ENCODE measurements at places on chromosomes 5 and 9.

DNA sequence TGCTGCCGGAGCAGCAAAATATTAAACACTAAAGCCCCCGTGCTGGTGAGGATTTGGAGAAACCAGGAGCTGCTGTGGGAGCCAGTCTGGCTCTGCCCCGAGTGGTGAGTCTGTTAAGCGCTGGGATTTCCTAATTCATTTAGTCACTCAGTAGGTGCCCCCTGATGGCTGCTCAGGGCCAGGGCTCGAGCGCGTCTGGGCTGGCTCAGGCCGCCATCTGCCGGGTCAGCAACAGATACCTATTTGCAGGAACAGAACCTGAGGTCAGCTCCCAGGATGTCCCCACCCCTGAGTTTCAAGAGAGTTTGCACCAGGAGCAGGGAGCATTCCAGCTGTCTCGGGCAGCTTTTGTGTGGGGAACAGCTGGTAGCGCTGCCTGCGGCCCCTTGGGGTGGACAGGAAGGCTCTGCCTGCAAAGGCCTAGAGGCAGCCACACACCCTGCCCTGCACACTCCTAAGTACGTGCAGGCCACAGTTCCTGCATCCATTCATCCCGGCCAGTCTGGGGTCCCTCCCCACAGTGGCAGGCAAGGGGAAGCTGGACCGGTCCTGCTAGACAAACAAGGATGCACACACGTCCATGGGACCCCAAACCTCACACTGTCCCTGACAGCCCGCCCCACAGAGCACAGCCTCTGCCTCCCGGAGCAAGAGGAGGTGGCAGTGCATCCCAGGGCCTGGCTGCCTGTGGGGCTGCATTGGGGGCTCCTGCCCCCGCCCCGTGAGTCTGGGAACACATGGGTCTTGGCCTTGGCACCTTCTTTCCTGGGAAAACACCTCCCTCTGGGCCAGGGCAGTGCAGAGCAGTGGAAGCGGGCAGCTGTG lies 83.7 kb downstream of the ADAMTS2 start:
- no peak for DNase-seq

- DNase-seq = no peak
Measured at GRCh38 chr5:132460846-132461568, 29.6 kb downstream of the IRF1 start.

DNA sequence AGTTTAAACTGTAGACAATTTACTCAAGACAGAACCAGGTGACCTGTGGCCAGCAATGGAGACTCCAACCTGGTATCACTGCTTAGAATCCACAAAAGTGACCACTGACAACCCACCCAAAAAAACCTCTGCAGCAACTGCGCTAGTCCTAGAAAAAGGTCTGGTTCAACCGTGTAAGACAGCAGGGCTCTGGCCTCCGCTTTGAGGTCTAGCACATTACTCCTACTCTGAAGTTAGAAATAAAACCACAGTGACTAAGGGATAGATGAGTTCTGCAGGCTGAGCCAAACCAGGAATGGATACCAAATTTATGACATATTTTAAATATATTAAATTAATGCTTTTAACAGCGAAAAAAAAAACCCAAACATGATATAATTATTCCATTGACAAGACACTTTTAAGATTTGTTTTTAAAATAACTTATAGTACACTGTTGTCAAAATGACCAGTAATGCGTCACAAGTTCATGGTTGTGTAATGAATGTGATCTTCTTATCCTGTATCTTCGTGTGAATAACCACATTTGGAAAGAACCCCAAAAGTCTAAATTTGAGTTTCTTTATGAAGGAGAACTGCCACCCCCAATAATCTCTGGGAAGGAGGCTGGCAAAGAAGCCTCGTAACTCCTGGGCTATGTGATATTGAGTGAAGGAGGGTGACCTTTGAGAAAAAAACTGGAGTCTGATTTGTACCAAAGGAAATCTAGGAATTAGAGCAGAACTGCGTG lies 101.9 kb upstream of the SLC44A1 start:
- DNase-seq = no peak

DNA sequence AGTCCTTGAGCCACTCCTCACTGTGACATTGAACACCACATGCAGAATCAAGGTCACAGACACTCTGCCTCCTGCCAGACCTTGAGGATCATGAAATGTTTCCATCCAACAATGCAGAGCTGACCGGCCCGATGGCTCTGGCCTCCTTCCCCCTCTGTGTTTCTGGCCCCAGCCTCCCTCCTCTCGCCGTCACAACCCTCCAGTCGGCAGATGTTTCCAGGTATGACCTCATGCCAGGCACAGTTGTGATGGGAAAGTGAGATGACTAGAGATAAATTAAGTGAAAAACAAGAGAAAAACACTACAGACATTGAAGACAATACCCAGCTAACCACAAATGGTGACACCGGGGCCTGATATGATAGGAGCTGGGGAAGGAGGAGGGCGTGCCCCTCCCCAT lies 9.8 kb downstream of the NTNG2 start:
- no peak for DNase-seq

GRCh38 chr5:6700685-6701355 lies 12.4 kb upstream of the TENT4A start:
- DNase-seq = no peak
